NCI-H1436 treated with DMSO at 0.1 percent for 48 hours (cell line): ENCODE measurements at places on chromosomes 13 and 19.

DNA sequence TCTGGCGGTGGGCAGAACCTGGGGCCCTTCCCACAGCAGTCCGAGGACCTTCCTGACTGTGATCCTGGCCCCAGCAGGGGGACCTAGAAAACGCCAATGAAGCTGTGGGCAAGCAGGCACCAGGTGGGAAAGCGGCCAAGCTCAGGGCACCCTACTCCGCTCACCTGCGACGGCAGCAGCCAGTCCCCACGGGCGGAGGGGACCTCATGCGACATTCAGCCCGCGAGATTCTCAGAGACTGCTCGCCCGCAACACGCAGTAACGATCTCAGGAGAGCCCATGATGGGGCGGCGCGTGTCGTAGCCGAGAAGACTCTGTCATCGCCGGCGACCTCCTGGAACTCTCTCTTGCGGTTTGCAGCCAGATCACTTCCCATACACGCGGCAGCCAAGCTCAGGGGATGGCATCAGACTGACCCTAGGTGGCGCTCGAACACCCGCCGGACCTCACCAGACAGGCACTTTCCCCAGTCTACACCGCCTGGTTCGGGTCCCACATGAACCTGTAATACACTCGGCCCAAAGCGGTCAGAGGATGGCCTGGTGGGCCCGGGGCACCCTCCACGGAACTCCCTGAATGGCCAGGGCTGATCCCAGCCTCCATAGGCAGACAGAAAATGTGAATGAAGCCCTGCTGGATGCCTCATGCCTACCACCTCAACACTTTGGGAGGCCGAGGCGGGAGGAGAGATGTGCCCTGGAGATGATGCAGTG, 26.5 kb downstream of the MAN2B1 start:
- DNase-seq = no peak

DNA sequence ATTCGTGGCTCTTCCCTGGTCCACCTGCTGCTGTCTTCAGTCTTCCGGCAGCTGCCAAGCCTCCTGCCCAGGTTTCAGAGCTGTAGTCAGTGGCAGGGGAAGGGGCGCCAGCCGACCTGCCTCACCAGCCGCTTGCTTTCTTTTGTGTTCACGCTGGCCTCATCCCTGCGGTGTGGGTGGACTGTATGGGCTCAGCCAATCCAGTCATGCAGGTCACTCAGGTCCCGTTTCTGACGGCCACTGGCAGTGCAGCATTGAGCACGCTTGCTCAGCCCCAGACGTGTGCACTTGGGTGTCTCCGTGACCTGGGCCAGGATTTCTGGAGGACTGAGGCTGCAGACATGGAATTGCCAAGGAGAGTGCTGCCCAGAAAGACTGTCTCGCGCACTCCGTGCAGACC, 26.0 kb downstream of the AP1M1 start:
- no peak for DNase-seq

DNA sequence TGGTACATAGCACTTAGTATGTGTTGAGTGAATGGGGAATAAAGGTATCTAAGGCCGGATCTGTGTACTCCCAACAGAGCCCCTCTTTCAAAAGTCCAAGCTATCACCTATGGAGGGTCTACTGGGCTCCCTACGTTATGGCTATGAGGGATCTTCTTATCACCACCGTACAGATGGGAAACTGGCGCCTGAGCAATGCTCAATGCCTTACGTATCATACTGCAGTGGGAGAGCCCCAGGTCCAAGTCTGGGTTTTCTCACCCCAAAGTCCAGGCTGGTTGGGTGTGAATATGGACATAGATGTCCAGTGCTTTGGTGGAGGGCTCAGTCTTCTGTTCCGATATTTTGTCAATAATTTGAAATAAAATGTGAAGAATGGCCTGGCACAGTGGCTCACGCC, 13.1 kb upstream of the GGACT start:
- DNase-seq = no peak

DNA sequence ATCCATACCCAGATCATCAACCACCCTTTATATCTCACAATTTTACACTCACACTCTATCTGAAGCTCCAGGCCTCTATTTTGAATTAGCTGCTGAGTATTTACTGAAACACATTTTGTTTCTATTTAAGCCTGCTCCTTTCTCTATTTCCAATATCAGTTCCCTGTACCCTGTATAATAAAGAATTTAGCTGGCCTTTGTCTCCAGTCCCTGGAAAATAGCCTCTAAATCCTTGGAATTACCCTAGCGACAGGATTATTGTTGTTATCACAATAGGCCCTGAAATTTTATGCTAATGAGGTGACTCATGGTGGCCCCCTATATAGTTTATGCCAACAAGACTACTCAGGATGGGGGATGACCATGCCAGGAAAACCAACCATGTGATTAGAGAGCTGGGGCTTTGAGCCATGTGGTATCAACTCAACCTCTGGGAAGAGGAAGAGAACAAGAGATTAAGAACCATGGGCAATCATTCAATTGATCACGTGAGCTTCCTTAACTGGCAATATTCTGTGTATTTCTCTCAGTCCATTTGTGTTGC, 72.7 kb downstream of the KATNAL1 start:
- DNase-seq = no peak

GRCh38 chr19:1837625-1838105, 10.6 kb downstream of the REXO1 start:
- DNase-seq = no peak

GRCh38 chr19:55695511-55696290, 20.7 kb downstream of the EPN1 start:
- DNase-seq = no peak

GRCh38 chr19:3807574-3808354, 21.6 kb upstream of the MATK start:
- no peak for DNase-seq

- no peak for DNase-seq
These were observed at the start of gene B3GNT3 for GRCh38 chr19:17794731-17795494. Gene B3GNT3, plus strand, starts transcription at chr19:17795138. Its CDS starts 12,670 bp downstream, at chr19:17807808.

DNA sequence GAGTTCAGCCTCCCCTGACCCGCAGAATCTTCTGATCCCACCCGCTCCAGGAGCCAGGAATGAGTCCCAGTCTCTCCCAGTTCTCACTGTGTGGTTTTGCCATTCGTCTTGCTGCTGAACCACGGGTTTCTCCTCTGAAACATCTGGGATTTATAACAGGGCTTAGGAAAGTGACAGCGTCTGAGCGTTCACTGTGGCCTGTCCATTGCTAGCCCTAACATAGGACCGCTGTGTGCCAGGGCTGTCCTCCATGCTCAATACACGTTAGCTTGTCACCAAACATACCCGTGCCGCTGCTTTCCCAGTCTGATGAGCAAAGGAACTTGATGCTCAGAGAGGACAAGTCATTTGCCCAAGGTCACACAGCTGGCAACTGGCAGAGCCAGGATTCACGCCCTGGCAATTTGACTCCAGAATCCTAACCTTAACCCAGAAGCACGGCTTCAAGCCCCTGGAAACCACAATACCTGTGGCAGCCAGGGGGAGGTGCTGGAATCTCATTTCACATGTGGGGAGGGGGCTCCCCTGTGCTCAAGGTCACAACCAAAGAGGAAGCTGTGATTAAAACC, 1.1 kb upstream of the APOE start:
- no peak for DNase-seq

DNA sequence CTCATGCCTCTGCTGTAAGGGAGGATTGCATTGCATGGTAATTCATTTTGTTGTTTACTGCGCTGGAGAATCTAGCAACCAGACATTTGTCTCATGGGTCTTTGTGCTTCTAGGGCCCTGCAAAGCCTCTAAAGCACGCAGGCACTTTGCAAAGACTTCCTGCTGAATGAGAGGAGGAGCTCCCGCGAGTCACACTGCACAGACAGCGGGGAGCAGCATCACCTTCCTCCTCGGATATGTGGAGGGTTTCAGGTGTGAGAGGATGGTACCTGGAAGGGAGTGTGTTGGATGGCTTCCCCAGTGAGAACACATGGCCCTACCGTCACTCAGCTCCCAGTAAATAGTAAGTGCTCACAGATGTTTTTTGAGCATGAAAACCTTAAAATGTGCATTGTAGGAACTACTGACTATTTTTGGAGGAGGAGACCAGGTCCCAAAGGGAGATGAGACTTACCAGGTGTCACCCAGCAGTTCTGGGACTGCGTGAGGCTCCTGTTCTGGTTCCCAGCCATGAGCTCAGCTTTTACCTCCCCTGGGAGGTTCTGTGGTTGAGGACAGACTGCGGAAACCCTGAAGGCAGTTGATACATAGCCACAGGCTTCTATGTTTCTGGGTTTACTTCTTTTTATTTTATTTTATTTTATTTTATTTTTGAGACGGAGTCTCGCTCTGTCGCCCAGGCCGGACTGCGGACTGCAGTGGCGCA, 278.0 kb downstream of the FGF9 start:
- DNase-seq = no peak

DNA sequence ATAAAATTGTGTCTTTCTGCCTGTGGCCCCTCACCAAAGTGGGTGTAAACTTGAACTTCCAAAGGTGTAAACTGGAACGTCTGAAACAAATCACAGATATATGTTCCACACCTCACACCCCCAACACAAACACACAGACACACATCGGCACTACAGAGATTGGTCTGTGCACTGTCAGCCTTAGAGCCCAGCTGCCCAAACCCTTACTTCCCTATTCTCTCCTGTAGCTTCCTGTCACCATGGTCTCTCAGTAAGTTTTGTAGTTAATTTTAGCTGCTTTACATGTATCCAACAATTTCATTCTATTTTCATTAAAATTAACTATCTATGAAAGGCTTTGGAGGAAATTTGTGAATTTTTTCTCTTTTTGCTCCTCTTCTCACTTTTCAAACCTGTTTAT, 5.4 kb downstream of the TM9SF2 start:
- DNase-seq = no peak

DNA sequence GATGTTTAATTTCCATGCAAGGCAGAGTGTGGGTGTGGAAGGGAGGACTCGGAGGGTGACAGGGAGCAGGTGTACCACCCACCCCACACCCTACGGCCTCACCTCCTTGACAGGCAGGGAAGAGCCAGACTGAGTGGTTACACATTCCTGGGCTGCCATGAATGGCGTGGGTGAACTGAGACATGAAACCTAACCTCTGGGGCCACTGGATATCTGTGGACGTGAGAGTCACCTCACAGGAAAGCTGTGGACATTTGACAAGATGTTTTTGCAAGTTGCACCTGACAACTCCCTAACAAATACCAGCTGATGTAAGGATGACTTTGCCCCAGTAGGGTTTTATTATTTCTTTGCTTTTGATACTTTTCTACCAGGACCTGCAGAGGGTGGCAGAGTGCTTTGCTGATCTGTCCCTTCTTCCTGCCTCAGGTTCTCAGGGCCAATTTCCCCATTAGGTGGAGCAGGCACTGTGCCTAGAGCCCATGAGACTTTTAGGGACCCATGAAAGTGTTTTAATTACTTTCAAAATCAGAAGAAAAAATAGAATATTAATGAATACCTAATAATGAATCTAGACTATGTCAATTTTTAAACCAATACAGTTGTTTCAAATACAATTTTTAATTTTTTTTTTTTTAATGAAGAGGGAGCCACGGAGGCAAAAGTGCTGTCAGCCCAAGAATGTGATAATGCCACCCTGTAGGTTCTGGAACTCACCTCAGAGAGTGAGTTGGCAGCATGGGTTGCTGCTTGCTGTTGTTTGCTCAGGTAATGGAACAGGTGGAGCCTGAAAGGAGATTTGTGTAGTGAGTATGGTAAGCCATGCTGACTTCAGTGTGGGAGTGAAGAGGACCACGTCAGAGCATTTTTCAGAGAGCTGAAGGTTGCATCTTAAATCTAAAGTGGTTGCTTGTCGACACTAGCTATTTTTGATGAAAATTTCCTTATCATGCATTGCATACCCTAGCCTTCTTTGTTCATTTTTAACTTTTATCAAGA, 58.0 kb upstream of the CYSLTR2 start:
- DNase-seq = no peak

DNA sequence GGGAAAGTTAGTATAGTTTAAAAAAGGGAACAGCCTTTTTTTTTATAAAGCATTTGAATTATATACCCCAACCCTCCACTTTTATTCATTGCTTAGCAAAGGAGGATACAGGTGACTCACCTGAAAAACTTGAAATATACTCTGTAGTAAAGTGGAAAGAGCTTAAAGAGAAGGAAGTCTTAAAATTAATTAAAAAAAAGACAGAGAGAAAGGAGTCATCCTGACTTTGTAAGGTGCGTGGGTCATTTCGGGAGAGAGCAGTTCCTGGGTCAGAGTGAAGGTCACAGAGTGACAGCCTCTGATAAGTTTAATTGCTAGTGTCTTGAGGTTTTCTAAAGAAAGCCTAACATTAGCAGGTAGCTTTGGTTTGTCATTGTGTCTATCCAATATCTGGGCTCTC, 310.3 kb downstream of the KLF5 start:
- no peak for DNase-seq

DNA sequence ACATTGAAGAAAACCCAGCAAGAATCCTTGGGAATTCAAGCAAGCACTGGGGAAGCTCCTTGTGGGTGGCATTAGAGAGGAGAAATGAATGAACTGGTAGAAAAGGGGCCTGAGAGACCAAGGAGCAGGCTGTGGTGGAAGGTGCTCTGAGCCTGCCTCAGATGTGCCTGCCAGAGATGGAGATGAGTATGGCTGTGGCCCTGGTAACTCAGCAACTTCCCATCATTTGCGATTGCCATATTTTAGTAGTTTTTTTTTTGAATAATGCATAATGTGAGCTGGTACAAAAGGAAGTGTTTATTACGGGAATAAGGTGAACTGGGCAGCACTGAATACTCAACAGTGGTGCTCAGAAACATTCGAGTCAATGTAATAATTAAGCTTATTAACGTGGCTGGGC, 39.1 kb downstream of the ERICH6B start:
- DNase-seq = no peak

DNA sequence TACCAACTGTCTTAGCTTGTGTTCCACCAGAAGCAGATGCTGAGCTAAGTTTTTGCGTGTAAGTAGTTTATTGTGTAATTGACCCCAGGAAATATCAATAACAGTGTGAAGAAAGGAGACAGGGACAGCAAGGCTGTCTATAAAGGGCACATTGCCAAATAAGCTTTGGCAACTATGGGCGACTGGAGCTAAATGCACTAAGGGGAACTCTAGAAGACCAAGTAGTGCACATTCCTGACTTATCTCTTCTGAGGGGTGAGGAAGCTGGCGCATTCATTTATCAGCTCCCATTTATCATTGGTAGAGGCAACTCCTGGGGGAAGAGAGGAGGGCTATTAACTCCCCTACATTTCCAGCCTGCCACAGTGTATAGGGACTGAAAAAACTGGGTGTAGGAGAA, 135.0 kb downstream of the DLEU7 start:
- no peak for DNase-seq

DNA sequence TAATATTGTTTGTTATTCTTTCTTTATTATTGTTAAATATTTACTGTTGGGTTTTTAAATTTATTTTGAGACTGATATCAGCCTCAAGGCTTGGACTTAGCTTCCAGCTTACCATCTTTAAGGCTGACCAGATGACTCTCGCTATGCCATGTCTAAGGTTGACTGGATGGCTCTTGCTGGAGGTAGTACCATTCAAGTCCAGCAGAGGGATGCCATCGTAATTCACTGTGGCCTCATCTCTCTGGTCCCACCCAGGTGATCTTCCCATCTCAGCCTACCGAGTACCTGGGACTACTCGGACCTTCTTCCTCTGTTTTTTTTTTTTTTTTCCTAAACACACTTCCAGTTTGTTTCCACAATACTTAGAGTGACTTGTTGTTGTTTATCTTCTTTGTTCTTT, 41.7 kb upstream of the ZNF91 start:
- no peak for DNase-seq

GRCh38 chr13:92074658-92075057, 676.2 kb downstream of the GPC5 start:
- DNase-seq = no peak
